ENCODE measurements at places on chromosomes 16 and 17. TPM values are rescaled to one million over a fixed set of nuclear protein-coding genes. Genes with fewer than 3 reads are reported as not detected.

Gene PRSS33
- total RNA-seq = not detected

Gene PPP1R27
- not detected for total RNA-seq

Gene PIMREG
- 28.7 TPM for total RNA-seq

Gene SCGB1C2
- total RNA-seq = not detected

Gene ESRP2
- total RNA-seq = 41.7 TPM

Gene CEP295NL
- total RNA-seq = not detected

Gene ZNF594
- total RNA-seq = 2.9 TPM

Gene MARCHF10
- total RNA-seq = not detected

Gene TCF25
- 89.1 TPM for total RNA-seq

Gene WFDC1
- not detected for total RNA-seq

Gene TTYH2
- 1.8 TPM for total RNA-seq

Gene TUBB3
- 60.8 TPM for total RNA-seq

Gene SGCA
- not detected for total RNA-seq

Gene ZNF200
- total RNA-seq = 6.8 TPM

Gene EVPL
- 17.6 TPM for total RNA-seq

Gene CES5A
- not detected for total RNA-seq

Gene TBC1D3G
- not detected for total RNA-seq

Gene TBC1D3E
- total RNA-seq = not detected

Gene UBN1
- 29.8 TPM for total RNA-seq

Gene CARD14
- total RNA-seq = 0.04 TPM

Gene TBL3
- 68.8 TPM for total RNA-seq

Gene PIRT
- not detected for total RNA-seq

Gene SNX11
- 15.4 TPM for total RNA-seq

Gene CUEDC1
- total RNA-seq = 13.1 TPM

Gene VASN
- 1.8 TPM for total RNA-seq

Gene KIF18B
- 17.0 TPM for total RNA-seq

Gene KRTAP2-3
- 1.8 TPM for total RNA-seq

Gene MFSD6L
- not detected for total RNA-seq

Gene DNAAF1
- total RNA-seq = not detected

Gene ITGAX
- not detected for total RNA-seq

Gene SLC2A4
- 0.25 TPM for total RNA-seq

Gene CCDC200
- not detected for total RNA-seq

Gene PLK1
- 55.4 TPM for total RNA-seq

Gene OR4D1
- total RNA-seq = not detected

Gene MNT
- total RNA-seq = 5.3 TPM

Gene PGAP6
- total RNA-seq = 37.7 TPM

Gene SPATA32
- total RNA-seq = not detected

Gene CDH16
- 0.07 TPM for total RNA-seq

Gene SLC6A4
- not detected for total RNA-seq

Gene NPIPA1
- 42.8 TPM for total RNA-seq

Gene TRPV2
- total RNA-seq = 0.25 TPM

Gene C17orf50
- total RNA-seq = not detected

Gene ARHGAP44
- total RNA-seq = 2.8 TPM

Gene ADCY9
- 10.9 TPM for total RNA-seq

Gene CA5A
- not detected for total RNA-seq

Gene SLFN14
- total RNA-seq = not detected

All from foreskin keratinocyte (primary cell).